PC-3 (cell line): ENCODE measurements at places on chromosomes 2 and 18. TPM values are rescaled to one million over a fixed set of nuclear protein-coding genes. Genes with fewer than 3 reads are reported as not detected.

Gene ZNG1B
- total RNA-seq, result 44.0 and 48.7 TPM in 2 replicates

GRCh38 chr2:54999182-54999581 is 51.1 kb downstream of the RTN4 start:
- peak; percentile 58 for DNase-seq

GRCh38 chr2:136098441-136098840 is 19.5 kb downstream of the CXCR4 start:
- no peak for DNase-seq

- DNase-seq, result peak; percentile 36
These were observed 36.5 kb downstream of the SLC8A1 start for GRCh38 chr2:40415391-40415790.

DNA sequence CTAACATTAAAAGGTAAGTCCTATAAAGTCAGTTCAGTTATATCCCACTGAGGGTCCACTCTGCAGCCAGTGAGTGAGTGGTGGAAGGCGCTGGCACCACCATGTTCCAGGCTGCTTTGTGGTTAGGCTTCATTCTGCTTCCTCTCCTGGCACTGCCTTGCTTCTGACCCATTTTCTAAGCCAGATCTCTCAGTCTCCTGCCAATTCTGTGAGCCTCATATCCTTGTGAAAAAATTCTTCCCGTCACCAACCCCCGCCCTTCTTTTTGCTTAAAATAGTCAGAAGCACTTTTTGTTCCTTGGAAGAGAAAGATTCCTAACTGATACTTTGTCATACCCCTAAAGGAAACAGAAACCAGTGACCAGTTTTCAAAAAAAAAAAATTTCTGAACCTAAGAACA is 139.8 kb upstream of the NCK2 start:
- no peak for DNase-seq

Gene TRIM43
- not detected in 2 replicates for total RNA-seq

DNA sequence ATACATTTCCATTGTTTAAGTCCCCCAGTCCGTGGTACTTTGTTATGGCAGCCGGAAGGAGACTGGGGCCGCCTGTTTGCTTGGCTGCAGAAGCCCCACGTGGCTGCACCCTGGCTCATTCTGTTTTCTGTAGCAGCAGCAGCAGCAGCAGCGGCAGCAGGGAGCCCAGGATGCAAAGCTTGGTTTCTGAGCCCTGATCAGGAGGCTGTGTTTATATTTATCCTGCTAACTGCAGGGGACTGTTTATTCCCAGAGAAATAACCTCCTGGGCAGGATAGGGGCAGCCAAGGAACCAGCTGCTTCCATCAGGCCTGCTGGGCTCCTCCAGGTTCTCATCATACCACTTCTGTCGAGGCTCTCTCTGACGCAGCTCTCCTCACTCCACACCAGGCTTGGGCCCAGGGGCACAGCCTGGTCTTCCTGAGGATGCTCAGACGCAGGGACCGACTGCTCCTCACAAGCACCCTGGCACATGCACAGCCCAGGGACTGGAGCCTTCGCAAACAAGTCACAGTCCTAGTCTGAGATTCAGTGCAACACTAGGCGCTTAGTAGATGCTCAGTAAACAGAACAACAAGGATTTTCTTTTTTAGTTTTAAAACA is 139.0 kb downstream of the MSH2 start:
- no peak for DNase-seq

DNA sequence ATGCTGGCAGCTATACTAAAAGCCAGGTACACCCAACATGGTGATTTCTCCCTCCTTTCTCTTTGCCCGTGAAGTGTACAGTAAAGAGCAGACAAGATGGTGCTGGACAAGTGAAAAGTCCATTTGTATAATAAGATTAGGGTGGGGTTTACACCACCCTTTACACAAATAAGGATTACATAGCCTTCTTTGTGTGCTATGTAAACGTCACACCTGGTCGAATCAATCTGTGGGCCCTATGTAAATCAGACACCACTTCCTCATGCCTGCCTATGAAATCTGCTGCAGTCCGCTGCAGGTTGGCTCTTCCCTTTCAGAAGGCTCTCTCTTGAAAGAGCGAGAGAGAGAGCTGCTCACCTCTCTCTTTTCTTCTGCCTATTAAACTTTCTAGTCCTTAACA is 1054.3 kb upstream of the SLC39A10 start:
- no peak for DNase-seq

DNA sequence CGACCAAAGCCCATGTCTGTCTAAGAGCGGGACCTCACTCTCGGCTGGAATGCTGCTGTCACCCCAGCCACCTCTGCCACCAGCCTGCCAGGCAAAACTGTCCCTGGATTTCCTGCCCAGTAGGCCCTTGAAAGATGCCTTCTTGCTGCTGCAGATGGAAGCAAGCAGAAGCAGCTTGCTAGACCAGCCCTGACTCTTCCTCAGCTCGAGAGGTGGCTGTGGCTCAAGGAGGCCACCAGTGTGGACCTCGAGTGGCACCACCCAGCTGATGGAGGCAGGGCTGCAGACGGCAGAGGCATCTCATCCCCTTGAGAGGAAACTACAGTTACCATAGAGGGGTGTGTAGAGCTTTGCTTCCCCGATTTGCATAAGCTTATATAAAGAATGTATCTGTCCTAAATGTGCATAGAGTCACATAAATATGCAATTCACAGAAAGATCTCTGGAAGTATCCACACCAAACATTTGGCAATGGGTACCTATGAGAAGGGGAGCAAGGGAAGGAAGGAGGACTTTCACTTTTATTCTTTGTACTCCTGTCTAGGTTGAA is 20.6 kb downstream of the ADCY3 start:
- no peak for DNase-seq

- DNase-seq, result peak; percentile 94
These were observed 35.7 kb upstream of the CABLES1 start for GRCh38 chr18:23099621-23100020.

- no peak for DNase-seq
These were observed 7.7 kb downstream of the MGAT5 start for GRCh38 chr2:134261398-134262131.

GRCh38 chr18:40531051-40531450 is 1424.0 kb upstream of the PIK3C3 start:
- DNase-seq, result no peak

GRCh38 chr2:241461693-241462677 is 46.4 kb downstream of the STK25 start:
- DNase-seq, result no peak

GRCh38 chr2:223753940-223754339 is 83.4 kb downstream of the AP1S3 start:
- no peak for DNase-seq

GRCh38 chr2:168230389-168230788 is 17.0 kb downstream of the STK39 start:
- DNase-seq, result no peak

Gene TTLL4
- total RNA-seq, result 21.0 and 32.9 TPM in 2 replicates

GRCh38 chr2:30232801-30233130 is 1.4 kb downstream of the LBH start:
- DNase-seq, result no peak

Gene UBXN4
- total RNA-seq, result 38.3 and 42.0 TPM in 2 replicates

- no peak for DNase-seq
These were observed 5.0 kb upstream of the MRPL19 start for GRCh38 chr2:75641587-75641986.

Gene MYOM1
- 0.07 and 0.12 TPM in 2 replicates for total RNA-seq

GRCh38 chr2:169765523-169765922 is 31.9 kb downstream of the KLHL23 start:
- peak; percentile 89 for DNase-seq

- DNase-seq, result no peak
These were observed 633 bp upstream of the ILKAP start for GRCh38 chr2:238203973-238204683.

Gene SERPINE2
- 17.1 and 18.8 TPM in 2 replicates for total RNA-seq

GRCh38 chr18:46250084-46250811 is 146.1 kb downstream of the HAUS1 start:
- peak; percentile 83 for DNase-seq

DNA sequence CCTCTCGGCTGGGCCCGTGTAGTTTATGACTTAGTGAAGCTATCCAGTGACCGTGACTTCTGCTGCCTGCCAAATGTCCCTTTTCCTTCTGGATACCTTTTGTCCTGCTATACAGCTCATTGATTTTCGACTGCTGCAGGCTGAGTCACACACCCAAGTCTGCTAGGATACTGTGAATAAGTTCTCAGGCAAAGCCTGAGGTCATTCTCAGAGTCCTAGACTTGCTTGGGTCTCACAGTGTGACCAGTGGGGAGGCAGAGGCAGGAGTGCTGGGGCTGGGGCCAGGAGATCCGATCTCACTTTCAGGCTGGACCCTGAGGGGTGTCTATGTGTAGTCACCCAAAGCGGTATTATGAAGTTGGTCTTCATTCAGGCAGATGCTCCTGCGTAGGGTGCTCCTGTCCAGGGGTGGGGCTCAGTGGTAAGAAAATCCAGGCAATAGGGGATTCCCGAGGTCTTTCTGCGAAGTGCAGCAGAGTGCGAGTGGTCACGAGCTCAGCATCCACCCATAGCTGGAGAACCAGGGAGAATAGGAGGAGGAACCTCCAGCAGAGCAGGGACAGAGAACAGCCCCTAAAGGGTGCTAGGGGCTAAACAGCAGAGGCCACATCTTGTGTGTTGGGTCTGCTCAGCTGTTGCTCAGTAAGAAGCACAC is 268.6 kb upstream of the NCKAP5 start:
- peak; percentile 30 for DNase-seq

- DNase-seq, result no peak
These were observed 73.6 kb upstream of the NXPH2 start for GRCh38 chr2:138853761-138854160.

- peak; percentile 26 for DNase-seq
These were observed 76.9 kb downstream of the LDAH start for GRCh38 chr2:20745924-20746555.

GRCh38 chr2:207338220-207338607 is 172.5 kb upstream of the KLF7 start:
- no peak for DNase-seq

GRCh38 chr2:74560591-74560990 is 6.1 kb downstream of the DOK1 start:
- DNase-seq, result peak; percentile 63

DNA sequence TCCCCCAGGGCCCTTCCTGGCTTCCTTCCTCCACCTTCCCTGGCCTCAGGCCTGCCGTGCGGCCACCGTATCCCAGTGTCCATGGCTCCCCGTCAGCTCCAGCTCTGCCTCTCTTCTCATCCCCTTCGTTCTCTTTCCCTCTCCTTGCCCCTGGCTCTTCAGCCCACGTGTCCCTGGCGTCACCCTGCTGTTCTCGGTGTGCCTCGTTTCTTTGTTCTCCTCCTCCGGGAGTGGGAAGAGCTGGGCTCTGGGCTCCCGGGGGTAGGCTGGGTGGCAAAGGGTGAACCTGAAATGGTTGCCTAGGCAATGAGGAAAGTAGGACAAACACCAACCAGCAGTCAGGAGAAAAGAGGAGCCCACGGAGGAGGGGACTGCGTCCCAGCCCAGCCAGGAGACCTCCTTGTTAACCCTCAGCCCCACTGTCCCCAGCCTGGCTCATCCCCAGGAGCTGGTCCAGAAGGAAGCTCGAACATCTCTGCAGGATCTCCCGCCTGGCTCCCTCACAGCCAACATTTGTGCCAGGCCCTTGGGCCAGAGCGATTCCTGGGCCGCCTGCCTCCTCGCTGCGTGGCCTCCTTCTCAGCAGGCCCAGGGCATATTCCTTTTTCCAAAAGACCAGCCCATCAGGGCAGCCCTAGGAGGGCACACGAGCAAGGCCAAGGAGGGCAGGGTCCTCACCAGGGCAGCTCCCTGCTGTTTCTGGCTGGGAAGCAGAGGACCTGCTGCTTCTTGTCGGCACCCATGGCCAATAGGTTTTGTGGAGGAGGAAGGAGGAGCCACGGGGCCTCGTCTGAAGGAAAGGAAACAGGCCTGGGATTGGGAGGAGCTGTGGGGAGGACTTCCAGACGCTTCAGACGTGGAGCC is 30.9 kb upstream of the DNMT3A start:
- DNase-seq, result no peak

Gene BMP10
- not detected in 2 replicates for total RNA-seq

Gene PRKAG3
- total RNA-seq, result not detected in 2 replicates

DNA sequence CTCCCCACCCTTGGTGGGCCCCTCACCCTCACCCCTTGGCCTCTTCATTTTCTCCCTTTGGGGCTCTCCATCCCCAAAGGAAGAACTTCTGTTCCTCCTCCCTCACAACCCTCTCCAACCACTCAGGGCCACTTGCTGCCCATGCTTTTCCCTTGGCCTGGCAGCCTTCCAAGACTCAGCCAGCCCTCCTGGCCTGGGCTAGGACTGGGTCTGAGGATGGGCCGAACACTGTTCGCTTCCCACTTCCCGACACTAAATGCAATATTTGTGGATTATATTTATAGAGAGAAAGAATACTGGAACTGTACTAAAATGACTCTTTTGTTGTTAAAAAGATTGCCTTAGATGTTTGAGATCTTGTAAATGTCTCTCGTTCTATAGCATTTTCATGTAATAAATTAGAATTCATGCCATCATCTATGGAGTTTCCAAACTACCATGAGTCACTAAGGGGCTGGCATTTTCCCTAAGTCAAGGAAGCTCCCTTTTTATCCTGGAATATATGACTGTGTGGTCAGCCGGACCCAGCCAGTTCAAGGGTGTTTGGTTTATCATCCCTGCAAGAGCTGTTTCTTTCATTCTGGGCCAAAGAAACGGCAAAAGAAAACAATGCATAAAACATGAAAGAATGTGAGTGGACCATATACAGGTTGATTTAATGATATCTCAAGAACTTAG is 3.8 kb downstream of the CXCR2 start:
- peak; percentile 25 for DNase-seq

- DNase-seq, result no peak
These were observed 25.5 kb upstream of the GPR155 start for GRCh38 chr2:174512345-174512744.

DNA sequence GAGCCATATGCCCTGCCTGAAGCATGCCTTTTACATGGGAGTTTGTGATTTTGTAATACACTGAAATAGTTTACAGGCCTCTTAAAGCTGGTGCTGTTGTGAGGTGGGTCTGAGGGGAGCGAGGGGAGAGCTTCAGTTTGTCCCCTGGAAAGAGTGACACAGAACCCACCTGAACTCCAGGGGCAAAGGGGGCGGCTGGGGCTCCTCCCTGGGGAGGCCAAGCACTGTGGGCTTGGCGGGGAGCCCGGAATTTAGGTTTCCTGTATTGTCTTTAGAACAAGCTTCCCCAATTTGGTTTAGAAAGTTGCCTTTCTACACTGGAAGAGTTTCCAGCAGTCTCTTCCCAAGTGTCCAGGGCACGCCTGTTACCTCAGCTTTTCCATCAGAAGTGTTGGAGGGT is 75.7 kb downstream of the VAPA start:
- no peak for DNase-seq

DNA sequence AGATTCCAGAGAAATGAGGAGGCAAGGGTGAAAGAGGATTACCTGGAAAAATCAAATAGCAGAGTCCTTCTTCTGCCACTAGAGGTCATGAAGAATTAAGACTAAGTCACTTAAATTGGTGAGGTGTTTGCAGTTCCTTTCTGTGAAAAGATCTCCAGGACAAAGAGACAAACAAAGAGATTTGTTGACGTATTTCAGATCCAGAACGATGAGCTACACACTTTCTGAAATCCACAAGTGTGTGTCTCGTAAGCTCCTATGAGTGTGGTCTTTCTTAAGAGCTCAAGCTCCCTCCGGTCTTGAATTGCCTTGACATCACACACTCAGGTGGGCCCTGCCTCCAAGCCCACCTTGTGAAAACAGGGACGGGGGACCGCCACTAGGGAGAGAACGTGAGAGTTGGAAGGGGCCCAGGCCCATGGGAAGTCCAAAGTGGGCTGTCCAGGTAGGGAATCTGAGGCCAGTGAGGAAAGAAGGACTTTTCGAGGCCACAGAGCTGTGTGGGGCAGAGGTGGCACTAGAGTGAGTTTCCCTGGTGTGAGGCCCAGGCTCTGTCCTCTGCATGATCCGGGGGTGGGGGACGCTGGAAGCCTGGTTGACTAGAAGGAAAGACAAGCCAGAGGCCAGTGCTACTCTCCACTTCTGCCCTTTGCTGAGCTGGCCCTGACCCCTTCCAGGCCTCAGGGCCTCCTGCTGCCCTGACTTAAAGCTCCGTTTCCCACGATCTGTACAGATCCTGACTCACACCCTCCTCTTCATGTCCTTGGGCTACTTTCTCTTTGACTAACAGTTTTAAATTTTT is 168.1 kb upstream of the NCK2 start:
- peak; percentile 80 for DNase-seq
